ENCODE measurements at places on chromosomes 5 and 9.

DNA sequence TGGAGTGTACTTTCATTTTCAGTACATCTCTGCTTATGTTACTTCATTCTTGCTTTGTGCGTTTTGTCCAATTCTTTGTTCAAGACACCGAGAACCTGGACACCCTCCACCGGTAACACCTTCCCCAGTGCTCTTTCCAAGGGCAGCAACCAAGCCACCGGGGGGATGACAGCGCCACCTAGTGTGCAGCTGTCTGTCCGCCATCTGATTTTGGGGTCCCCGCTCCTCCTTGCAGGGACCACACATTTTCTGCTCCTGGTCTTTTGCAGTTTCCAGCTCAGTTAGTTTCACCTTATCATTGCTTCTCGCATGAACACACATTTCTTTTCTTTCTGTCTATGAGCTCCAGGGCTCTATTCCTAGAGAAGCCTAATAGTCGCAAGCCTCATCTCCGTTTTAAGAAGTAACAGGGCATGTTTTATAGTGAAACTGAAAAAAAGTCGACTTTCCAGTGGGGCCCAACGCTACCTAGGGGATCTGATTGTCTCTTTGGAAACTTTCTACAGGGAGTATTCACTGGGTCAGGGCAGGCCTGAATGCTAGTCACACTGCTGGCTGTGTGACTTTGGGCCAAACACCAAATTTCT is 152.1 kb downstream of the FSTL4 start:
- DNase-seq = no peak

GRCh38 chr9:109498195-109499092 is at the start of gene PTPN3:
PTPN3 (minus strand) TSS chr9:109498307; CDS start chr9:109463434, 34,873 bp downstream.
- no peak for DNase-seq

DNA sequence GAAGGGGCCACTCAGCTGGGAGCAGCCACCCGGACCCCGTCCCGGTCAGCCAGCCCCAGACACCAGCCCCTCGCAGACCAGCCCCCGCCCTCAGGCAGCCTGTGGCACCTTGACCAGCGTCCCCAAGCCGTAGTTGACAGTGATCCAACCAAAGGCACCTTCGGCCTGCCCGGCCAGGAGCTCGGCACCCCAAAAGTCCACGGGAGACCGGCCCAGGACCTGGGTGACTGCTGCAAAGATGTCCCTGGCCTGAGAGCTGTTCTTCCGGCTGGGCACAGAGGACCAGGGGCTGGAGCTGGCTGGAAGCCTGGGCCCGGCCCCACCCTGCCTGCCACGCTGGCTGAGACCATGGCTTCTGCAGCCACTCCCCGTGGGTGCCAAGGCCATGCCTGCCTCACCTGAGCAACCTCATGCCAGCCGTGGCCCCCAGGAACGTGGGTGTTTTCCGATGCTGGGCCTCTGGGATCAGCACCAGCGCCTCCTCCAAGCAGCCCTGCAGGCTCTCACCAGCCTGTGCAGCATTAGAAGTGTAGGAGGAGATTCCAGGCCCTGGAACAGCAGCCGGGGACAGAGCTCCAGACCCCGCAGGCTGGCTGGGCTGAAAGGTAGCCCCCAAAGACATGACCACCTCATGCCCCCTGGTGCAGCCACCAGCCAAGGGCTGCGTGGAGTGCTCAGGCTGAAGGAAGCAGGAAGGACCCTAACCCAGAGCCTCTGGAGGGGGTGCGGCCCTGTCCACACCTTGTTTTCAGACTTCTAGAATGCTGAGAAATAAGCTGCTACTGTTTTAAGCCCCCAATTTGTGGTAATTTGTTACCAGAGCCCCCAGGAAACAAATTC is 4.2 kb downstream of the ENTPD8 start:
- no peak for DNase-seq

DNA sequence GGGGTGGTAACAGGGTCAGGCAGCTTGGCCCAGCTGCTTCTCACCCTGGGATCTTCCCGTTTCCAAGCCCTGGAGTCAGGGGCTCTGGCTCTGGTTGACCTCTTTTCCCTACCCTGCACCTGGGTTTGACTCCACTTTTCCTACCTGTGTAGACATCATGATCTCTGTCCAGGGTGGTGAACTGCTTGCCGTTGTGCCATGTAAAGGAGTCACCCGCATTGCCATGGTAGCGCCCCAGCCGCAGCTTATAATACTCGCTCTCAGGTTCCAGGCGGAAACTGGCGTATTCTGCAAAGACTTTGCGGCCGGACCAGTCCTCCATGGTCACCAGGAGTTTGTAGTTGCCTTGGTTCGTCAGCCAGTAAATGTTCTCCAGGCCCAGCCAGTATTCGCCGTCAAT is 30.9 kb downstream of the ANGPTL2 start:
- no peak for DNase-seq

DNA sequence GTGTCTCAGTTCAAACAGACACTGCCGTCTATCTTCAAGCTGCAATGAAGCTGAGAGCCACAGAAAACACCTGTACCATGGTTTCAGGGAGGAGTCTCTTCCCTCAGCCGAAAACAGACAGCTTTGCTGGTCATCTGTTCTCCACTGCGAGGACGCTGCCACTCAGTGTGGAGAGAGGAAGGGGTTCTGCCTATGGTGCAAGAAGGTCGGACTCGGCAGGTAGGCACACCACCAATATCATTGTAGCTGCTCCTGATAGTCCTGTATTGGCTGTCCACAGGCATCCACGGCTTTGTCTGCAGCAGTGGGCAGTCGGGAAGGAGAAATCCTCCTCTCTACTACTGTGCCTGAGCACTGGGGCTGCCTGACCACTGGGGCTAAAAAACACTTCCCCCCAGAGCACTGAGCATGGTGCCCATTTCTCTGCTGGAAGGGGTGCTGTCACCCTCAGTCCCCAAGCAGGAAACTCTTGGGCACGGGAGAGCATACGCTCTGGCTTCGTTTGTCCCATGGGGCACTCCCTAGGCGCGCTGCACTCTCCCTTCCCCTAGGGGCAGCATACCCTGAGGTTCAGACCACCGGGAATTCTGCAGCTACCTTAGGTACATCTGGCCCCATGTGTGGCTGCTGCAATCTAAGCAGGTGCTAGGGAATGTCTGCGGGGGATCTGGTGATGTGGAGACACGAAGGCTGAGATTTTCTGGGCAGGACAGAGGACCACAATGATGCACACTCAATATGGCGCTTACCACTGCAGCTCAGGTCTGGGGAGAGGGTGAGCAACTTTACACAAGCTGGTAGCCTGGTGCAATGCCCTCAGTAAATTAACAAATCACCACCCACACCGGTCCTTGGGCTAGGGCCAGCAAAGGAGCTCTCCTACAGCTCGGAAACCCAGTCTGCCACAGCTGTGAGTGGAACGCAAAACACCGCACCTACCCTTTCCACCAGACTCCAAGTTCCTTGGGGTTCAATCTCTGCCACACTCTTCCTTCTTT is 880.9 kb upstream of the SEMA6A start:
- no peak for DNase-seq

- no peak for DNase-seq
Observed at GRCh38 chr5:93402451-93402850, 178.6 kb downstream of the NR2F1-AS1 start.

DNA sequence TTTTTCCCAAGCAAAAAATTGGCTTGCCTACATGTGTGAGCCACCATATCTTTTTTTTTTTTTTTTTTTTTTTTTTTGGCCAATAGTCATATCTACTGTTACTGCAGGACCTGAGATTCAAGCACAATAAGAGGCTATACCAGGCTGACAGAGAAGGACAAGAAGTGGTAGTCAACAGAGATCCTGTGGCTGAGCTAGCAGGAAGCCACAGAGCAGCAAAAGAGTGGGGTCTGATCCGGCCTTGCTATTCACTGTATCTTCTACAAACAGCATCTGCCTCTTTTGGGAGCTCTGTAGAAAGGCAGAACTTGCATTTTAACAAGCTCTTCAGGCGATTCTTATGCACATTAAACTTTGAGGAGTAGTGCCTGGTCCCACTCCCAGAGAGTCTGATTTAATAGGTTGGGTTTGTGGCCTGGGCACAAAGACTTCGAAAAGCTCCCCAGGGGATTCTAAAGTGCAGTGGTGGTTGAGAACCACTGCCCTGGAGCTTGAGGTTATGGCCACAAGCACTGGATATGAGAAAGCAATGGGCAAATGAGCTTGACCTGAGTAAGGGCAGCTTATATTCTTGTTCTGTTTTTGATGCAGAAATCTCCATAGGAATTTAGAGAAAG is 162.8 kb downstream of the PIK3R1 start:
- DNase-seq = no peak

- no peak for DNase-seq
Observed at GRCh38 chr5:168411871-168412270, 74.4 kb upstream of the RARS1 start.

- no peak for DNase-seq
Observed at GRCh38 chr9:121582641-121583040, 68.8 kb upstream of the DAB2IP start.

DNA sequence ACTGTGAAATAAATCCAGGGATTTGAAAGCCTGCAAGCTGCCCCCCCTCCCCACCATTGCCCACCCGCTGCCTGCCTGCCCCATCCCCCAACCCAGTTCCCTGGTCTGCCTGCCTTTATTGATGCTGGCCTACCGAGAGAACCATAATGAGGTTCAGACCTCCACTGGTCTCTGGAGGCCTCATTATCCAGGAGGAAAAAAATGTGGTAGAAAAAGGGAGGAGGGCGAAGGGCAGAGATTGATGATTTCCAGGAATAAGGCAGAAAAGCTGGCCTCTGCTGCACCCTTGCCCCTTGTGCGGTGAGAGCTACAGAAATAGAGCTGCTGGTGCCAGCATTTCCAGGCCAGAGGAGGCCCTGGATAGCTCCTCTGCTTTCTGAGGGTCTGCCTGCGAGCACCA is 216.1 kb downstream of the PAPPA start:
- no peak for DNase-seq

- no peak for DNase-seq
Observed at GRCh38 chr9:129776938-129777768, 24.3 kb upstream of the PTGES start.

DNA sequence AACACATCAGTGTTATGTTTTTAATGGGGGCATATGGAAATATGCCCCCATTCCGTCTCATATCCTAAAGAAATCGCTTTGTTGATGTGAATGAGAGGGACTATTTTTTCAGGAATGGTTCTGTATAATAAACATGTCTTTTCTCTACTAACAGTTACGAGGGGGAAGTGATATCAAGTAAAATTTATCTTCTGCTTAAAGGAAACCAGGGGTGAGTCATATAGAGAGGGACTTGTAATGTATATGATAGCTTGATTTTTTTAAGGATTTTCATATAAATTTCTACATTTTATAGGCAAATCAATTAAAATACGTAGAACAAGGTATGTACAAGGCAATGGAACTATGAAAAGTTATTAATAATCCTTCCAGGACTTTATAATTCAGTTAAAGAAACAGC is 207.1 kb downstream of the SEMA5A start:
- no peak for DNase-seq

DNA sequence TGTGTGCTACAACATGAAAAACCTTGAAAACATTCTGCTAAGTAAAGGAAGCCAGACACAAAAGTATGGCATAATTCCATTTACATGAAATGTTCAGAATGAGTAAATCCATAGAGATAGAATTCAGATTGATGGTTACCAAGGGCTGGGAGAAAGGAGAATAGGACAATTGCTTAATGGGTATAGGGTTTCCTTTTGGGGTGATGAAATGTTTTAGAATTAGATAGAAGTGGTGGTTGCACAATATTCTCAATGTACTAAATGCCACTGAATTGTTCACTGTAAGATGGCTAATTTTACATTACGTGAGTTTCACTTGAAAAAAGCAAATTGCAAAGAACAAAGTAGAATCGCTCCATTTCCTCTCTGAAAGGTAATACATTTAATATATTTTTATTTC is 43.0 kb upstream of the GAS1 start:
- no peak for DNase-seq

- no peak for DNase-seq
Observed at GRCh38 chr5:32559411-32559810, 25.9 kb upstream of the SUB1 start.

GRCh38 chr5:146363161-146363874 is 24.7 kb downstream of the POU4F3 start:
- DNase-seq = no peak

DNA sequence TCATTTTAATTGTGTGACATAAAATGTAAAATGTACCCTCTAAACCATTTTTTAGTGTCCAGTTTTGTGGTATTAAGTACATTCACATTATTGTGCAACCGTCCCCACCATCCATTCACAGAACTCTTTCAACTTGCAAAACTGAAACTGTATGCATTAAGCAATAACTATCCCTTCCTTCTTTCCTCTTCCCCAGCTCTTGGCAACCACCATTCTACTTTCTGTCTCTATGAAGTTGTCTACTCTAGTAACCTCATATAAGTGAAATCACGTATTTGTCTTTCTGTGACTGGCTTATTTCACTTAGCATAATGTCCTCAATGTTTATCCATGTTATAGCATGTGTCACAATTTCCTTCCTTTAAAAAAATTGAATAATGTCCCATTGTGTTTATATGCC is 142.4 kb downstream of the C9orf152 start:
- DNase-seq = no peak

DNA sequence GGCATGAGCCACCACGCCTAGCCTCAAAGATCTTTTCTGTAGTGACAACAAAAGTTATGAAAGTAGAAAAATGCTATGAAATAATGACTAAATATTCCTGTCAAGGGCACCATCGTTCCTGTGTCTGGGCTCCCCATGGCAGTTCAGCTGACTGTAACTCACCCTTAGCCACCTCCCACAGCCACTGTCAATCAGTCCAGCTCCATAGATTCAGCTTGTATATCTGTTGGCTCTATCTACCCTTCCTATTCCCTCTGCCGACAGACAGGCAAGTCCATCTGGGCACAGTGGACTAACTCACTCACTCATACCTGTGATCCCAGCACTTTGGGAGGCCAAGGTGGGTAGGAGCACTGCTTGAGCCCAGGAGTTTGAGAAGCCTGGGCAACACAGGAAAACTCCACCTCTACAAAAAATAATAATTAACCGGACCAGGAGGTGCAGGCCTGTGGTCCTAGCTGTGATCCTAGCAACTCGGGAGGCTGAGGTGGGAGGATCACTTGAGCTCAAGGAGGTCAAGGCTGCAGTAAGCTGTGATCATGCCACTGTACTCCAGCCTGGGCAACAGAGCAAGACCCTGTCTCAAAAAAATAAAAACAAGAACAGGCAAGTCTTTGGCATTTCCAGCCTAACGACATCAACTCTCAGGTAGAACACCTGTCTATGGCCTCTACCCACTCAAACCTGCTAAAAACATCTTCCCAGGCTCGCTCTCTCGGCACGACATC is 6.2 kb downstream of the CAMSAP1 start:
- no peak for DNase-seq

GRCh38 chr9:16823906-16824305 is 46.6 kb downstream of the BNC2 start:
- no peak for DNase-seq

GRCh38 chr5:31935496-31936369 is 238.4 kb downstream of the GOLPH3 start:
- no peak for DNase-seq

DNA sequence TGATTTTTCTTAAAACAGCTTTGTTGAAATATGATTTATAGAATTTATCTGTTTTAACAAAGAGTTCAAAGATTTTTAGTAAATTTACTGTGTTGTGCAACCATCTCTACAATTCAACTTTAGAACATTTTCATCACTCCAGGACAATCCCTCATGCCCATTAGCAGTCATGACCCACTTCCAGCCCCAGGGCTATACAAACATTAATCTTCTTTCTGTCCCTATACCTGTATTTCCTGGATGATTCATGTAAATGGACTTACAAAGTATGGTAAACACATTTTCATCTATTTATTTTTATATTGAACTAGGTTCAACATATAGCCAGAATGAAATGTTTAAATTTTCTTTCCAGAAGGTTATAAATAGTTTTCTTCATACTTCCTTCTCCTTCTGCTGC is 127.8 kb upstream of the CCDC180 start:
- no peak for DNase-seq
